ENCODE measurements at places on chromosomes 5 and 9.

GRCh38 chr5:112154940-112155686, 264.0 kb downstream of the EPB41L4A start:
- DNase-seq, result no peak

DNA sequence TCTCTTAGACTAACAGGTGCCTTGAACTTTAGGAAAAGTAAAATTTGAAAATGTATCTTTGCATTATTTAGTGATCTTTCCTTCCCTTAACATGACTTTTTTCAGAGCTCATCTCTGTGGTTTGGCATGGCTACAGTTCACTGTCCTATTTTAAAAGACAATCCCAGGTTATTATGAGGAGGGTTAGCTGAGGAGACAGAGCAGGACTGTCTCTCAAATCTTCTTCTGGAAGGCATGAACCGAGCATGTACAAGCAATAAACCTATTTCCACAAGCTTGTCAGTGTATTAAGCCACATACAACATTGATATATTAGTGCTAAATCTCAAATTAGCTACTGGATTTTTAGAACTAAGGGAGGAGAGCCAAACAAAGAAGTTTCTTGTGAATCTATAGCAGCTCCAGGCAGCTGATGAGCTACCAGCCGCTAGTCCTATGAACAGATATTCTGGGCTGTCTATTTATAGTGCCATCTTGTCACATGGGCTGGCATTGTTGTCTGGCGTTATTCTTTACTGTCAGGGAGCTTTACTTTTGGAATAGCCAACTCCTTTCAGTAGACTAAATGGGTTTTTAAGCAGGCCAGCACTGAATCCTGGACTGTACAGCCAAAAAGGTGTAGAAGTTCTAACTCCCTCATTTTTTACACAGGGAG, 171.2 kb upstream of the ACTBL2 start:
- no peak for DNase-seq

DNA sequence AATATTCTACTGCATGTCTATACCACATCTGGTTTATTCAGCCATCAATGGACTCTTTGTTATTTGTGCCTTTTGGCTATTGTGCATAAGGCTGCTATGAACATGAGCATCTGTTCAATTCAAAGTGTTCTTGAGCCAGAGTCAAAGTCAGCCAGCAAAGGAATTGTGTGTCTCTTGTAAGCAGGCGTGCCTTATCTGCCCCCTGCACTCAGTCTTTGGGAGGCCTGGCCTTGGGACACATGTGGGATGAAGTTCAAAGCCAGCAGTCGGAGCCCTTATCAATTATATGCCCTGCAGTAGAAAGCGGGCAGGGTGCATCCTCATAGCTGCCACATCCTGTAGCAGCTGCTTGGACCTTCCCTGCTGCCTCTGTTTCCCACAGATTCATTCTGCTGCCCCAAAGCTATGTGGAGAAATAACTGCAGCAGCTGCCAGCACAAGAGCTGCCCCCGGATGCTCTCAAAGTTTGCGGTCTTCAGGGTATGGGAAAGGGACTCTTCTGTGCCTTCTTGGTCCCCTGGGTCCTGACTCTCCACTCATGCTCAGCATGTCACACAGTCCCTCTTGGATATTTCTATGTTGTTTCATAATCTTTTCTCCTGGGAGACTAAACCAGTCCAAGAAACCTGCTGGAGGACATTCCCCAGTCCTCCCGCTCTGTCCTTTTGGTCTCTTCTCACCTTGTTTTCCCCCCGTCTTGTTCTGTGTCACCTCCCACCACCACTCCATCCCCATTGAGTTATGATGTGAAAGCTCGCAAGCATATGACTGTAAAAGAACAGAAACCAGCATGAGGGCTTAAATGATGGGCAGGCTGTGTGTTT, 35.9 kb downstream of the STOM start:
- no peak for DNase-seq

GRCh38 chr5:169097374-169098326, 203.3 kb downstream of the SLIT3 start:
- DNase-seq, result no peak

Data from NAMALWA (cell line).